ENCODE measurements at places on chromosomes 13 and 19. TPM values are rescaled to one million over a fixed set of nuclear protein-coding genes. Genes with fewer than 3 reads are reported as not detected.

The IZUMO1 gene
- total RNA-seq: not detected

The TMEM59L gene
- total RNA-seq: not detected

The DENND1C gene
- 56.3 TPM for total RNA-seq

The NTF4 gene
- total RNA-seq: not detected

The CC2D1A gene
- 34.3 TPM for total RNA-seq

The UBE2L5 gene
- 0.11 TPM for total RNA-seq

The CERS1 gene
- 0.11 TPM for total RNA-seq

The CCDC122 gene
- total RNA-seq: 2.0 TPM

The EGLN2 gene
- total RNA-seq: 86.6 TPM

The MYO1F gene
- 18.3 TPM for total RNA-seq

The ATP1A3 gene
- total RNA-seq: 1.8 TPM

The FLT1 gene
- 27.4 TPM for total RNA-seq
